ENCODE measurements at places on chromosomes 7 and 10.

- DNase-seq, result peak; percentile 22
These were observed 73.3 kb downstream of the NRF1 start for GRCh38 chr7:129684777-129685176.

DNA sequence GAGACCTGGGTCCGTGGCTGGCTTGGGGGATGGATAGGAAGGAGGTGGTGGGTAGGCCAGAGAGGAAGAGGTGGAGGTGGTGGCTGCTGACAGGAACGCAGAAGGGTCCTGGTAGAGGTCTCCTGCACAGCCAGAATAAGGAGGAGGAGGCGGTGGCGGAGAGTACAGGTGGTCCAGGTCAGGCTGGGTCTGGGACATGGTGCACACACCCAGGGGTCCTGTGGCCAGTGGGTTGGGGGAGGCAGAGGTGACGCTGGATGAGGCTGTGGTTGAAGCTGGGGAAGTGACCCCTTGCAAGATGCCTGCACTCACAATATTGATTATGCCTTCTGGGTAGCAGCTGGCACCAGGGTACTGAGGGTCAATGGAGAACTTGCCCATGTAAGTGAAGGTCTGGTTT lies 2.2 kb downstream of the EGR2 start:
- no peak for DNase-seq

- DNase-seq, result no peak
These were observed 45.3 kb upstream of the BAMBI start for GRCh38 chr10:28631896-28632583.

DNA sequence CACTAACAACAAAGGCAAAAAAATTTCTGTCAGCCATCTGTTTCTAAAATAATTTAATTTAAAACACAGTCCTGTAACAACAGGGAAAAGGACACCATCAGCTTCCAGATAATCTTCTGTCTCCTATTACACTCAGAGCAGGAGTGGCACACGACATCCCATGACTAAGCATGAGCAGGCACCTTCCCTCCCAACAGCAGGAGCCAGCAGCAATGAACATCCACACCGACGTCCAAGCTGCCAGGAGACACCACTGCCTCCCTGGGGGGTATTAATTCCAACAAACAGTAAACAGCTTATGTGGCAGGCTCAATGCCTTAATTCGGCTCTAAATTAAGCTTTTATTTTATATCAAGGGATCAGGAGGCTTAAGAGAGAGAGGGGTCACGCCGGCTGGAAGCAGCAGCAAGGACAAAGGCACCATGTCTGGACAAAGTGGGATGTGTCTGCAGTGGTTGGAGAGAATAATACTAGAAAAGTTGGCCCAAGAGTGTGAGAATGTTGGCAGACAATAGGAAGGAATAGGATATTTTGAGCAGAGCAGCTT lies 45.7 kb downstream of the KIAA1549 start:
- DNase-seq, result peak; percentile 82

- DNase-seq, result no peak
These were observed 41.6 kb downstream of the GPRIN2 start for GRCh38 chr10:46514899-46515298.

- DNase-seq, result peak; percentile 70
These were observed 17.0 kb upstream of the ECHDC3 start for GRCh38 chr10:11724938-11725776.

DNA sequence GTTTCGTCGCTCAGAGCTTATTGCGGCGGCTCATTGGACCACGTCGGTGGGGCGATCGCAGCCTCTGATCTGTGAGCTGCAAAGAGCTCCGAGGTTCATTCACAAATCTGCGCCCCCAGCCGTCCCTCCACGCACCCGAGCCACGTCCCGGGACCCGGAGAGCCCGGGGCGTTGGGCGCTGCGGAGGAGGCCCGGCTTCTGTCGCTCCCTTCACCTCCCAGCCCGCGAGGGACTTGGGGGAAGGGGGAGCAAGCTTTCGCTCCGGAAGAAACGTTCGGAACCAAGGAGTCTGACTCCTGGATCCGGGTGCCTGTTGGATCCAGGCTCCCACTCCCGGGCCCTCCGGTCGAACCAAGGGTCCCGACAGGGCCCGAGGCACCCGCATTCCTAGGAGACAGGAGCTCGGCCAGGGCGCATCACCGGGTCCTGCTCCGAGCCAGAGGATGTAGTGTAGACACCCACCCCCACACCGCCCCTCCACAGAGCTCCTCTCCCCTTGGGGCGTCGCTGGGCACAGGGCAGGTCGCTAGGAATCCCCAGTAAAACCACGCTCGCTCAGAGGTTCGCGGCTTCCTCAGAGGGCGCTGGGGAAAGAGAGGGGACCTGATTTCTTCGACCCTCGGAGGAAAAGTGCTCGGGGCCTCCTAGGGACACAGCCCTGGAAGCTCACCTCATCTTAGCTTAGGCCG lies 7.9 kb upstream of the EN2 start:
- no peak for DNase-seq

DNA sequence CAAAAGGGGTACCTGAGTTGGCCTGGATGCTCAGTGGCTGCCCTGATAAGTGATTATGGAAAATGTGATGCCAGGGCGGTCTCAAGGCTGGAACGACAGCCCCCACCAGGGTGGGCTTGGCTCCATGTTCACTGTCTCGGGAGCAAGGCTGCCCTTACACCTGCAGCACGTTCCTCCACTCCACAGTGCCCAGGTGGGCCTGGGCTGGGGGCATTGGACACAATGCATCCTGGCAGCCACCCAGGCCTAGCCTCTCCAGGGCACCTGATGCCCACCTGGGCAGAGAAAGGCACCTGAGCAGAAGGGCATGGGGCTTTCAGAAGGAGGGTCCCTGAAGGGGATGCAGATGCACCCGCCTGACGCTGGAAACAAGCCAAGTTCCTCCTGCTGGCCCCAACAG lies 548.3 kb downstream of the DNAJB6 start:
- no peak for DNase-seq

- no peak for DNase-seq
These were observed 46.2 kb downstream of the SEM1 start for GRCh38 chr7:96663457-96663856.

GRCh38 chr10:1257274-1257673 lies 201.1 kb downstream of the WDR37 start:
- no peak for DNase-seq

Measured in fibroblast of skin of abdomen (primary cell).